ENCODE measurements at places on chromosomes 6 and 20.

- no peak for DNase-seq
Measured at GRCh38 chr6:131999545-132000146, 48.5 kb upstream of the CCN2 start.

DNA sequence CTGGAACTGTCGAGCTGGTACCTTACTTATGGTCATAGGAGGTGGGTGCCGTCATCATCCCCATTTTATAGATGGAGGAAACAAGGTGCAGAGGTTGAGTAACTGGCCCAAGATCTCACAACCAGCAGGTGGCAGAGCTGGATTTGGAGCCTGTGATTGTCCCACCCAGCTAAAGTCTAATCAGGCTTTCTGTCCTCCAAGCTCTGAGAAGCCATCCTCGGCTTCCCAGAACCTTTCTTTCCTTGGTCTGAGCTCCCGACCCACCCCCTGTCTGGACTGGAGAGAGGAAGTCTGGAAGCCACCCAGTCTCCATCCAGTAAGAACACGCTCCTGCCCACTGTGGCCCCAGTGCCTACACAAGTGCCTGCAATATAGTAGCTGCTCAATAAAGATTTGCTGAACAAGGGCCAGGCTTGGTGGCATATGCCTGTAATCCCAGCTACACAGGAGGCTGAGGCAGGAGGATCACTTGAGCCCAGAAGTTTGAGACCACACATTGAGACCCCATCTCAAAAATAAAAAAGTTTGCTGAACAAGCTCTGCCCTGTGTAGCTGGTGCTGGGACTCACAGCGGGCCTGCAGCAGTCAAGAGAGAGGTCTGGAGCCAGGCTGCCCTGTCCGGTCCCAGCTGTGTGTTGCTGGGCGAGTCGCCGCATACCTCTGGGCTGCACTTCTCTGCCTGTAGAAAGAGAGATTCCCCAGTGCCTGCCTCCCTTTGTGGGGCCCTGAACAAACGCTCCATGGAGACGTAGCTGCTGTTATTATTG is 32.5 kb upstream of the DLGAP4 start:
- DNase-seq = no peak

DNA sequence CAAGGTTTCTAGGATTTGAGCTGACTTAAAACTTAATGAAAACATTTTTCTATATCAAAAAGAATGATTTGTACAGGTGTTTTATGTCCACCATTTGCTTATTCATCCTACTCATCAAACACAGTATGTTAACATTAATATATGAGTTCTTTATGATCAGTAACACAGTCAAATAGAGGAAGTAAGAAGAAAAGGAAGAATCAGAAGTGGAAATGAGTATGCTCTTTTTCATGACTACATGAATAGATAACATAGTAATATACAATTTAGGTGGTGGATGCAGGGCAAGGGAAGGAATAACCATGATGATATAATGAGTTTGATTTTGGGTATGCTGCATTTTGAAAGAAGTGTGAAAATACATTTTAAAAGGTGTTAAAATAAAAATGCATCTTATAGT is 16.5 kb downstream of the KPNA5 start:
- no peak for DNase-seq

- DNase-seq = no peak
Measured at GRCh38 chr6:36280467-36280866, 10.6 kb downstream of the PNPLA1 start.

GRCh38 chr6:45763281-45763680 is 252.4 kb downstream of the CLIC5 start:
- DNase-seq = no peak

DNA sequence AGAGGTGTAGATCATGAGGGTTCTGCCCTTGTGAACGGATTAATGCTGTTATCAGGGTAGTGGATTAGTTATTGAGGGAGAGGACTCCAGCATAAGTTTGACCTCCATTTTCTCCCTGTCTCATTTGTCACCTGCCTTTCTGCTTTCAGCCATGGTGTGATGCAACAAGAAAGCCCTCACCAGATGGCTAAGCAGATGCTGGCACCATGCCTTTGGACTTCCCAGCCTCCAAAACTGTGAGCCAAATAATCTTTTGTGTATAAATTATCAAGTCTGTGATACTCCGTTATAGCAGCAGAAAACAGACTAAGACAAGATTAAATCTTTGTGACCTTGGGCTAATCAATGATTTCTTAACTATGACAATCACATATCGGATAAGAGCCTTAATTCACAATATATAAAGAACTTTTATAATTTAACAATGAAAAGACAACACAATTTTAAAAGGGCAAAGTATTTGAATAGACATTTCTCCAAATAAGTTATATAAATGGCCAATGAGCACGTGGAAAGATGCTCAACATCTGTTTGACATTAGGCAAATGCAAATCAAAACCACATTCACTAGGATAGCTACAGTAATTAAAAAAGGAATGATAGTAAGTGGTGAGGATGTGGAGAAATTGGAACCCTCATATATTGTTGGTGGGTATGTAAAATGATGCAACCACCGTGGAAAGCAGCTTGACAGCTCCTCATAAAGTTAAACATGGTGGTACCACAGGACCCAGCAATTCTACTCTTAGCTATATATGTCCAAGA is 45.3 kb upstream of the IFNGR1 start:
- DNase-seq = no peak

DNA sequence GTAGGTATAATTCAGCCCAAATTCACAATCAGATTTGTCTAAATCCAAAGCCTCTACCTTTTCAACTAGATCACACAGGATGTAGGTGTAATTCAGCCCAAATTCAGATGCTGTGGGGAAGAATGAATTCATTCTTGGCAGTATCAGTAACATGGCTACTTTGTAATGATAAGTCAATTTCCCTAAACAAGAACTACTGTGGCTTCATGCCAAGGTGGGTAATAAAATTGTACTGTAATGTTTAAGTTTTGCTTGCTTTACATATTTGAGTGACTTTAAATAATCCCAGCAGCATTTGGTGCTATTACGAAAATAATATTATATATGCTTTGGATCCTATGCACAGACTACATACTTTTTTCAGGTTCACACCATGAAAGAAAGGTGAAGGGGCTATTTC is 239.1 kb downstream of the HDGFL1 start:
- DNase-seq = no peak

GRCh38 chr6:9463311-9463710 is 951.6 kb downstream of the TFAP2A start:
- DNase-seq = no peak

GRCh38 chr6:34004706-34005105 is 141.2 kb downstream of the GRM4 start:
- DNase-seq = no peak

DNA sequence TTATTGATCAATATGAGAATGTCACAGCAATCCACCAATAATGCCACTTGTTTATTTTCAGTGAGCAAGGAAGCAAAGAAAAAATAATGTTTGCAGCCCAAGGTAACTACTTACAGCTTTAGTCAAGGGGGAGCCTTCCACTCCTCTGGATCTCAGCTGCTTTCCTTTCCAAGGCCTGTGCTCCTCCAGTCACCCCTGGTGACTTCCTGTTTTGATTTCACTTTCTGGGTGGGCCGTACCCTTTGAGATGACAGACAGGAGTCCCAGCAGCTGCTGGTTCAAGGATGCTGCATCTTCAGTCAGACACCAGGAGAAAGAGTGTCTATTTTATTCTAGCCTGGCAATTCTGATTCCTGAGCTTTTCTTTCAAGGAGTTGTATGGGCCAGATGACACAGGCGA is 5.6 kb upstream of the VNN2 start:
- peak; percentile 70 for DNase-seq

DNA sequence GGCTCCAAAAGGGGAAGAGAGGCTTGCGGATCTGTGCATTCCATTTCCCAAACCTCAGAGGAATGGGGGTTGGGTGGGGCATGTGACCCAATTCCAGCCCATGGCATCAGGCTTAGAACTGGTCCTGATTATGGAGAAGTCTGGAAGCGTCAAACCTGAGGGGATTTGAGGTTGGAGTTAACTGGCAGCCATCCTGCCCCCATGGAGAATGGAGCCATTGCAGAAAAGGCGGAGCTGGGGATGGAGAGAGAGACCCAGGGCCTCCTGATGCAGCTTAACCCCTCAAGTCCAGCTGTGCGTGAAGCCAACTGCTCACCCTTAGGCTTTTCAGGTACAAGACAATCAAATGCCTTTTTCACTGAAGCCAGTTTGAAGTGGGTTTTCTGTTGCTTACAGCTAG is 9.9 kb upstream of the SDCBP2 start:
- no peak for DNase-seq

- no peak for DNase-seq
Measured at GRCh38 chr6:71123051-71123450, 165.6 kb upstream of the OGFRL1 start.

DNA sequence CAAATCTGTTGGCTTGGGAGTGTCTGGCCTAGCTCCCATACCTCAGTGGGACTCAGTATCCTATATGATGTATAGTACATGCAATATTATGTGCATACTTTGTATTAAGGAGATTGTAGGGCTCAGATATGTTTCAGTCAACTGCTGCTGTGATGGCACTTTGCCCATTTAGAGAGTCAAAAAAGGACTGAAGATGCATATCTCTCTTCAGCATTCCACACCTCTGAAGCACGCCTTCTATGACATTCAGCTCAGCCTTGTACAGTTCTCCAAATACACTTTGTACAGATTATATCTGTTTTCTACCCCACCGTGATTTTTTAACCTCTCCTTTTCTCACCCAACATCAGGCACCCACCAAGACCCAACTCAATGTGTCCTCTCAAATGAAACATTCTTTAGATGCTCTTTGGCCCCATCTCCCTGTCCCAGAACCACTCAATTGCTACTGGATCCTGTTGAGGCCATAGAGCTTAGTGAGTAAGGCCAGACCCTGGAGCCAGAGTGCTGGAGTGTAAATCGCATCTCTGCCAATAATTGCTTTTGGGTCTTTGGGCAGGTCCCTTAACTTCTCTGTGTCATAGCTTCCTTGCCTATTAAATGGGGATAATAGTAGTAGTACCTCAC is 15.6 kb downstream of the ENPP1 start:
- no peak for DNase-seq

DNA sequence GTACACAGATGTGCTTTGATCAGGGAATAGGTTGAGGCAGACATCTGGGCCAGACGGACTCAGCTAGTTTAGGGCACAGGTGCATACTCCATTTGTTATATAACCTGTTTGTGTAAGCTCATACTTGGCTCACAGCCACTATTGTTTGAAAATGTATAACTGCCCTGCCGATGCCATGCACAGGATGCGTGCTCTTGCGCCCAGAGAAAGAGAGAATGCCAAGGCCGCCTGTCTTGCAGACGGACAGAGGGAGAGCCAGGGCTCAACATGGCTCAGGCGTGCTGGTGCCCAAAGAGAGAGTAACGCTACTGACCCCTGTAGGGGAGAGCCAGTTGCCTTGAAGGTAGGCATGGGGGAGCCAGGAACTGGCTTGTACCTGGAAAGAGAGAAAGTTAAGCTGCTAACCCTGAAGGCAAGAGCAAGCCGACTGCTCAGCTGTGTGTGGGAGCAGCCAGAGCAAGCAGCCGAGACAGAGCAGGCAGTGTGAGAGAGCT is 57.7 kb downstream of the FAM229B start:
- no peak for DNase-seq

GRCh38 chr20:33568378-33568777 is 78.5 kb downstream of the CBFA2T2 start:
- no peak for DNase-seq

- no peak for DNase-seq
Measured at GRCh38 chr6:154232013-154232910, 124.3 kb downstream of the IPCEF1 start.

DNA sequence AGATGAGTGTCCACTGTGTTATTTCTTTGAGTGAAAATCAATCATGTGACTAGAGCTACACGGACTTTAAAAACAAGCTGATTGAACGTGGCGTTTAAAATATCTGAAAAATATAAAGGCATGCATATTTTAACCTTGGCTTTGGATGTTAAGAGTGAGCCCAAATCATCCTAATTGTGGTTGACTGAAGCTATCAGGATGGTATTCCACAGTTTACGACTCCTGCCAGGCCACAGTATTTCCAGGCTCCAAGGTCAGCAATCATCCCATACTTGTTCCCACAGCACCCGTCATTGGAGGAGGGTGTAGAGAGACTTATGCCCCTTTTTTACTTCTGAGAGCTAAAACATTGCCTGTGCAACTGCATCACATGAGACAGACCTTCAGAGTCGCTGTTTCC is 43.2 kb upstream of the TMX4 start:
- DNase-seq = no peak

GRCh38 chr6:107658920-107659865 is 164.9 kb downstream of the SCML4 start:
- no peak for DNase-seq

DNA sequence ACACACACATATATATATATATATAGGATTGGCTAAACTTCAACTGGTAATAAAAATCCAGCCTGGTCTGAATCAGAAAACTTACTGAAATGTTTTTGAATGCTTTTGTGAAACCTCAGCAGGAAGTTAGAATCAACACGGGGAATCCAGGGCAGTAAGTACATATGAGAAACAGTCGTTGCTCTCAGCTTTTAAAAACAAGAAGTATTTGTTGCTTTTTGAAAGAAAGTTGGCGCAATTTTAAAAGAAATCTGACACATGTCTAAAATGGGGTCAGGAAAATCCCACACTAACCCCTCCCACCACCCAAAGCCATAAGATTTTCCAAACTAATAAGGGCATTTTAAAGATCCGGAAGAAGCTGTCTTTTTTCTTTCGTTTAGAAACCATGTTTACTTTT is 11.5 kb upstream of the CCDC170 start:
- peak; percentile 3 for DNase-seq

DNA sequence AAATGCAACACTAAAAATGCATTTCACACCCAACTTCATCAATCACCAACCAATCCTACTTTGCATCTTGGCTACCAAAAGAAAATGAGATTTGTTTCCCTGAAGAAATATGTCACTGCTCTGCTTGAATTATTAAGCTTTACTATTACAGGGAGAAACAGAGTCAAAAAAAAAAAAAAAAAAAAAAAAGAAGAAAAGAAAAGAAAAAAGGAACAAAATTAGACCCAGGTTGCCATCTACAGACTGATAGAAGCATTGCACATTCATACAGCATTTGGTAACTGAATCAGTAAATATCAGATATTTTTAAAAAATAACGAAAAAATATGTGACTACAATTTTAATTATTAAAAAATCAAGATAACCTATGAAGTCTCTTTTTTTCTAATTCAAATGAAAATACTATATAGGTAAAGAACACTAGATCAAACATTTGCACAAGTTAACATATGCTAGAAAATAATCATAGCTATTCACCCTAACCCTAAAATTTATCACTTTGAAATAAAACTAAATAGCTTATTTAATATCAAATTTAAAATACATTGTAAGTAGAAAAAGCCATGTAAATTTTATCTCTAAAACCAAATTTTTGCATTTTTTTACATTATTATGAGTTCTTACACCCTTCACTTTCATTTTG is 83.3 kb downstream of the DCDC2 start:
- no peak for DNase-seq
